Spleen (tissue), 13 donors: ENCODE measurements at places on chromosomes 4 and X. TPM values are rescaled to one million over a fixed set of nuclear protein-coding genes. Genes with fewer than 3 reads are reported as not detected.

JAKMIP1 gene
- 0.37 TPM for polyA plus RNA-seq

HSD17B13 gene
- 0.09 TPM for polyA plus RNA-seq

BTC gene
- 0.06 TPM for polyA plus RNA-seq

MTM1 gene
- 9.8 TPM for polyA plus RNA-seq

NEIL3 gene
- 0.30 TPM for polyA plus RNA-seq

RPL10 gene
- 8,870 TPM for polyA plus RNA-seq

KCTD8 gene
- polyA plus RNA-seq = not detected

RAB40AL gene
- polyA plus RNA-seq = not detected

DSPP gene
- not detected for polyA plus RNA-seq

MAGEA2 gene
- not detected for polyA plus RNA-seq

SLC9B2 gene
- polyA plus RNA-seq = 9.2 TPM

PLS3 gene
- 23.7 TPM for polyA plus RNA-seq

WDR44 gene
- 3.5 TPM for polyA plus RNA-seq

SPOCK3 gene
- polyA plus RNA-seq = 0.06 TPM

TSC22D3 gene
- 372 TPM for polyA plus RNA-seq

RGN gene
- polyA plus RNA-seq = 5.8 TPM

EDNRA gene
- 1.9 TPM for polyA plus RNA-seq

NXF2B gene
- not detected for polyA plus RNA-seq

PNMA5 gene
- 1.0 TPM for polyA plus RNA-seq

TIGD4 gene
- 0.09 TPM for polyA plus RNA-seq

TECRL gene
- polyA plus RNA-seq = 0.06 TPM

SUPT20HL1 gene
- polyA plus RNA-seq = not detected

CCDC110 gene
- polyA plus RNA-seq = 0.26 TPM

ERAS gene
- polyA plus RNA-seq = 0.08 TPM

TMEM47 gene
- 1.3 TPM for polyA plus RNA-seq

S100P gene
- 3.5 TPM for polyA plus RNA-seq

MAGEB2 gene
- polyA plus RNA-seq = not detected

SLC26A1 gene
- 0.24 TPM for polyA plus RNA-seq

ZFYVE28 gene
- 2.7 TPM for polyA plus RNA-seq

ADH7 gene
- polyA plus RNA-seq = not detected

CFAP99 gene
- polyA plus RNA-seq = not detected

TENM3 gene
- polyA plus RNA-seq = 1.2 TPM

TMPRSS11E gene
- polyA plus RNA-seq = 0.13 TPM

SUPT20HL2 gene
- not detected for polyA plus RNA-seq

GABRG1 gene
- under 0.01 TPM for polyA plus RNA-seq

FDCSP gene
- polyA plus RNA-seq = 1,396 TPM

GPM6B gene
- polyA plus RNA-seq = 7.9 TPM

FGD1 gene
- polyA plus RNA-seq = 0.73 TPM

RAB33A gene
- polyA plus RNA-seq = 4.4 TPM

SPANXD gene
- polyA plus RNA-seq = not detected

MAGEC1 gene
- not detected for polyA plus RNA-seq

PDCL2 gene
- not detected for polyA plus RNA-seq

RHOXF2 gene
- not detected for polyA plus RNA-seq

ARL9 gene
- polyA plus RNA-seq = 0.27 TPM

TCEAL2 gene
- 0.39 TPM for polyA plus RNA-seq

CWH43 gene
- not detected for polyA plus RNA-seq

ATXN3L gene
- not detected for polyA plus RNA-seq

MBNL3 gene
- 5.3 TPM for polyA plus RNA-seq

PABPC1L2A gene
- not detected for polyA plus RNA-seq

MUC7 gene
- not detected for polyA plus RNA-seq

CCNA2 gene
- polyA plus RNA-seq = 8.3 TPM

AFM gene
- polyA plus RNA-seq = not detected

CT45A8 gene
- not detected for polyA plus RNA-seq

EREG gene
- 0.07 TPM for polyA plus RNA-seq

SRPX gene
- 10.3 TPM for polyA plus RNA-seq

SPIN2A gene
- polyA plus RNA-seq = 0.39 TPM

SMARCA5 gene
- polyA plus RNA-seq = 17.7 TPM

SGCB gene
- 3.6 TPM for polyA plus RNA-seq

NAP1L3 gene
- polyA plus RNA-seq = 1.9 TPM
